Stimulated activated CD8-positive, alpha-beta memory T cell treated with anti-CD3 and anti-CD28 coated beads, Interleukin-2, amount 100 ng/mL, for 1 hour (primary cell): ENCODE measurements at places on chromosomes 2 and 18.

DNA sequence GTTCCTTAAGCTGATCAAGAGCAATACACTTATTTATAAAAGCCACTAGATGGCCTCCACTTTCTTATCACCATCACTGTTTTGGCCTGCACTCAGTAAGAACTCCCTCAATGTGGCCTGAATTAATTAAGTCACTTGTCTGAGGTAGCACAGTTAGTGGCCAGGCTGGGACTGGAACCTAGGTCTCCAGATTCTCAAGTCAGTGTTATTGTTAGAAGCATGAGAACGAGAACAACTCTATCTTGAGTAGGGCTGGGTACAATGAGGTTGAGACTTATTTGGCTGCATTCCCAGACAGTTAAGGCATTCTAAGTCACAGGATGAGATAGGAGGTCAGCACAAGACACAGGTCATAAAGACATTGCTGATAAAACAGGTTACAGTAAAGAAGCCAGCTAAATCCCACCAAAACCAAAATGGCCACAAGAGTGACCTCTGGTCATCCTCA, 115.8 kb downstream of the SS18 start:
- no peak for DNase-seq

DNA sequence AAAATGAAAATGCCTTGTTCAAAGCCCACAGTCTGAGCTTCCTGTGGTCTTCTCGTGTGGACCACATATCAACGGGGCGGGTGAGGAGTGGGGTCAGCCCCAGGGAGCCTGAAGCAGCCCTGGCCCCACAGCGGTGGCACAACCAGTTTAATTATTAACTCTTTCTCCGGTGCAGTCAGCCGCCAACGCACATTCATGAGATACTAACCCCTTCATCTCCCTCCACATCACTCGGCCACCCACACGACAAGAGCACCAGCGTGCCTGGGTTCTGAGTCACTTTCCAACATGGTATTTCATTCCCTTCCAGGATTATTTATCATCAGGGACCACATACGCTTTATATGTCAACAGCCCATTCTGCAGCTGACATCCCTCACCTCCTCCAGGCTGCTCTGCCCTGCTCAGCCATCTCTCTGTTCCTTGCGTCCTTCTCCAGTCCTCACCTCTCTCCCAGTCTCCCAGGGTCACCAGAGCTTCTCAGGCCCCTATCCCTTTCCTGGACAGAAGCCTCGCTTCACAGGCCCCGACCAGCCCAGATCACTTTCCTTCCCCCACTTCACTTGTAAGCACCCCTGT, 48.0 kb upstream of the ID2 start:
- no peak for DNase-seq

DNA sequence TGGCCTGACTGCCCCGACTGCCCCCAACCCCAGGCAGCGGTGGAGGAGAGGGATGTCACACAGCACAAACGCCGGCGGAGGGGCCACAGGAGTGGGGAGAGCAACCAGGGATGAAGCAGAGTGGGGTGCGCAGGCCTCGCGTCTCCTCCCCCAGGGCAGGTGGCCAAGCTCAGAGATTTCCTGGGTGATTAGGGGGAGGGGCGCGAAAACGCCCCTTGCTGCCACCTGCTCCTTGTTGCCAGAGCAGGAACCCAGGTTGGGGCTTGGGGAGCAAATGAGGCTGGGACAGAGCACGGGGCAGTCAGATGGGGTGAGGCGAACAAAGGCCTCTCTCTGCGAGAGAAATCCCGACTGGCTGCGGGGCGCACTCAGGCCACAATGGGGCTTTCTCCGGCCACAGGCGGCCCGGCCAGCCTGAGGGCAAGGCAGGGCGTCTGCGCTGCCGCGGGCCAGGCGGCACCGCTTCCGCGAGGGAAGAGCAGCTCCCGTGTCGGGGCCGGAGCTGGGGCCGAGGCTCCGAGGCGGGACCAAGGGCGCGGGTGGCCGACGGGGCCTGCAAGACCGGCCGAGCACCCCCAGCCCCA, 11.5 kb downstream of the TEX44 start:
- no peak for DNase-seq

DNA sequence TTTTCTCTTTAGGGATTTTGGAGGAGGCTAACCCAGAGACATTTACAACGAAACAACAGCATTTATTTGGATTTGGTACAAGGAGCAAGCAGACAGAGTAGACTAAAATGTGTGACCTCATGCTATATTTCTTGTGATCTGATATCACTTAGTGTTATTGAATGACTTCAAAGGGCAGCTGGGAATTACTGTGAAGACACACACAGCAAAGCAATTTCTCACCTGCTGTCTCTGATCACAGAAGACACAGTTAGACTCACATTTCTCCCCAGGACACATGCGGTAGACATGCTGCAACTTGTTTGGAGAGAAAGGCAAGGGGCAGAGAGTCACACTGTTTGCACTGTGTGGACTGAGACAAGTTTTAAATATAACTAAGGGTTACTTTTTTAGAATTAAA, 67.5 kb downstream of the LTBP1 start:
- DNase-seq: no peak

- no peak for DNase-seq
These were observed 128.6 kb upstream of the KCNH7 start for GRCh38 chr2:162967147-162967546.

- no peak for DNase-seq
These were observed 53.2 kb upstream of the SH3BP4 start for GRCh38 chr2:234898534-234899053.

- DNase-seq: no peak
These were observed 1283.0 kb upstream of the CDH2 start for GRCh38 chr18:29459972-29460371.

GRCh38 chr18:49168281-49168985, 217.7 kb upstream of the SMAD7 start:
- no peak for DNase-seq

DNA sequence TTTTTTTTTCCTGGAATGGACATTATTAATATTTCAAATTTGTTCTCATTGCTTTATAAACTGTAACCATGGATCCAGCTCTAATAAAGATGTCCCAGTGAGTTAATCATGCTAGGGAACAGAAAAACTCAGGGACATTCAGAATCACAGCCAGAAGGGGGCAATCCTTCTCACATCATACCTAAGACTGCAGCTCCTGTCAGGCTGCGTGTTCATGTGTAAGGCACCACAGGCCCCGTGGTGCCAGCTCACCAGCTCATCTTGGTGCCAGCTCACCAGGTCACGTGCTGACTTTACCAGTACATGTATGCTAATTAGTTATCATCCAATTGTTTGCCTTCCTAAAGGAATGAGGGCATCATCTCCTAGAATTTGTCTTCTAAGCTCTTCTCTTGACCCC, 84.7 kb upstream of the NEDD4L start:
- DNase-seq: no peak

DNA sequence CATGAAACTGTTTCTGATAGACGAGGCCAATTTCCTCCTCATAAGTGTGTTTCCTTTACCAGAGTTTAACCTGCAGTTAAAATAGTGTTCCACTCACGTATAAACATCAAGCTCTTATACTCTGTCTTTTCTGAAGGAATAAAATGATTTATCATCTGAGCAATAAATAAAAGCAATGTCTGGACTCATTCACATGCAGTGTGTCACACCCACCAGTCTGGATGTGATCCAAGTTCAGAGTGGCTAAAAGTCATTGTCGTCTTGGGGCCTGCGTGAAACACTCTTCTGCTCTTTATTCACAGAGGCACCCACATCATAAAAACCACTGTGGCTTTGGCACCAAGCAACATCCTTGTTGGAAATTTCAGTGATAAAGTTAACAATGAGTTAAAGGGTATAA, 19.5 kb upstream of the SLC9A4 start:
- no peak for DNase-seq

DNA sequence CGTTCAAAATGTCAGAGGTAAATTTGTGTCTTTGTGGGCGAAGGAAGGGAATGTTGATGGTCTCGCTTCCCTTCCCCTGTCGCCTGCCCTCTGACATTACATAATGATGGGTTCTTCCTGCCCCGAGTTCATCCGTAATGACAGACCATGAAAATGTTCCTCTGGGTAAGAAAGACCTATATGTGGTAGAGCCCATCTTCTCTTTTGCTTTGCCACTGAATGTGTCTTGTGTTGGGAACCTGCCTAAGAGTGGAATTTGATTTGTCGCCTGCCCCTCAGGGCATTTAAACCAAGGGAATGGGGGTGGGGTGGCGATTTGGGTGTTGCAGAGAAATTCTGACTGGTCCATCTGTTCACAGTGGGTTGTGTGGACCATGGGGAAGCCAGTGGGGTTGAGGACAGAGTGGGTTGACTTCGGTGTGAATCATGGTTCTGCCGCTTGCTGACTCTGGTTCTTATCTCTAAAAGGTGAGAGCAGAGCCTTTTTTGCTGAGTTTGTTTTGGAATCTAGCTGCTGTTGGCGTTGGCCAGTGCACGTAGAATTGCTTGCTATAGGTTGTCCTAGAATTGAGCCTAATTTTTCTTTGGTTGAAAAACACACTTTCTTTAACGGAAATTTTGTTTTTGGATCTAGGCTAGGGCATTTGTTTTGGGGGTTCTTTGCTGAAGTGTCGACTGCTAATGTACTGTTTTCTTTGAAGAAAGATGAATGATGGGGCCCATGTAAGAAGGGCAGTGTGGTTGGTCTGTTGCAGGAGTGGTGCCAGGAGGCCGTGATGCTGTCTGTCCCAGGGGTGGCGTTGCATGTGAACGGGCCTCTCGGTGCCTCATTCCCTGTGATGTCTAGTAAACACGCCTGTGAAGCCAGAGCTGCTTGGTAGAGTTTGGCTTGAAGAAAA, 1.3 kb downstream of the INPP4A start:
- no peak for DNase-seq

GRCh38 chr2:101012706-101013181, 10.7 kb downstream of the RPL31 start:
- no peak for DNase-seq

DNA sequence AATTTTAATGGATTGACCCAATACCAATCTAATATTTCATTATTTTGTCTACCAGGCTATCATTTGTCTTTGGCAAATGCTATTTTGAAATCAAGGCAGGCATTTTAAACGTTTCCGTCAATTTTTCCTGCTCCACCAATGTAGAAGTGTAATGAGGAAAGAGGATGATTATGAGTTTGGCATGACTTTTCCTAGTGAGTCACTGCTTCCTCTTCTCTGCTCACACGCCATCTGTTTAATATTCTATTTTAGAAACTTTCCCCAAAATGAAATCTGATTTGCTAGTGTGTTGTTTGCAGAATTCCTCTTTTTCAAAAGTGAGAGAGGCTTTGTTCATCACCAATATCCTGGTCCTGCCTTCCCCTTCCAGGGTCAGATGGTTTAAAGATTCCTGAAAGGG, 42.5 kb upstream of the PID1 start:
- DNase-seq: no peak

DNA sequence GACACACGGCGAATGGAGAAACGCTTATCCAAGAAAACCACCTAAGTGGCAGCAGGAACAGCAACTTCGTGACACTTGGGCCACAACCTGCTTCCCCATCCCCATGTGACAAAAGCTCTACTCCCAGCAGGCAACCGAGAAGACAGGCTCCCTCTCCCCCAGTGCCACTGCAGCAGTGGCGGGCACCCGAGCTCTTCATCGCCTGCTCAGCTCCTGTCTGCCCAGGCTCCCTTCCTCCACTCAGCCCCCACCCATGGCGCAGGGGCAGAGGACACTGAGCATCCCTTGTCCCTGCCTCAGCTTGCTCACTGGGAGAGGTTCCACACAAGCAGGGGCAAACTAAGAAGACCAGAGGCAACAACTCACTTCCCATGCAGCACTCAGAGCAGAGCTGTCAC, 22.9 kb downstream of the SLC66A2 start:
- no peak for DNase-seq

- no peak for DNase-seq
These were observed 18.7 kb downstream of the NBEAL1 start for GRCh38 chr2:203033395-203033794.

DNA sequence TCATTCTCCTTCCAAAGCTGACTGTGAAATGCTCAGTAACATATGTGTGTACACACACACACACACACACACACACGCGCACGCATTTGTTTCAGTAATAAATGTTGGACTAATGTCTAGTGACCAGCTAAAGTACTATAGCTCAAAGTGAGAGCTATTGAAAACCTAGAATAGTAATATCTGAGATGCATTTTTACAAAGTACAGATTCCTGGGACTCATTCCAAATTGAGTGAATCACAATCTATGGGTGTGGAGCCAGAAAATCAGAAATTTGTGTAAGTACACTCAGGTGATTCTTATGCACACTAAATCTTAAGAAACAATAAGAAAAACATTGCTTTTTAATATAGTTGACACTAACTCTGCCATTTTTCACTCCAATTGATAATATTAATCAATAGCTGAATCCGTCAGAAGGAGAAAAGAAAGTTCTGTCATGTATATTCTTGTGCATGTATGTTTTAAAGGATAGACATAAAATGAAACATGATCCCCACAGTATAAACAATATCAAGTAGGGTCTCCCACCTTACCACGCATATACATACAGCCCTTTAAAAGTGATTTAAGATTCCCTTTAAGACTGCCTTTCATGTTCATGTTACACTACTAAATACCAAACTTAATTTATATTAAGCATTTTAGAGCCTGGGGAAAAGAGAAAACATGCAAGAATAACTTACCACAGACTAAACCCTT, 123.5 kb downstream of the ATAD2B start:
- no peak for DNase-seq

GRCh38 chr2:67514515-67514914, 117.4 kb downstream of the ETAA1 start:
- DNase-seq: no peak

- DNase-seq: no peak
These were observed 8.0 kb downstream of the TNS1 start for GRCh38 chr2:217994776-217995274.

DNA sequence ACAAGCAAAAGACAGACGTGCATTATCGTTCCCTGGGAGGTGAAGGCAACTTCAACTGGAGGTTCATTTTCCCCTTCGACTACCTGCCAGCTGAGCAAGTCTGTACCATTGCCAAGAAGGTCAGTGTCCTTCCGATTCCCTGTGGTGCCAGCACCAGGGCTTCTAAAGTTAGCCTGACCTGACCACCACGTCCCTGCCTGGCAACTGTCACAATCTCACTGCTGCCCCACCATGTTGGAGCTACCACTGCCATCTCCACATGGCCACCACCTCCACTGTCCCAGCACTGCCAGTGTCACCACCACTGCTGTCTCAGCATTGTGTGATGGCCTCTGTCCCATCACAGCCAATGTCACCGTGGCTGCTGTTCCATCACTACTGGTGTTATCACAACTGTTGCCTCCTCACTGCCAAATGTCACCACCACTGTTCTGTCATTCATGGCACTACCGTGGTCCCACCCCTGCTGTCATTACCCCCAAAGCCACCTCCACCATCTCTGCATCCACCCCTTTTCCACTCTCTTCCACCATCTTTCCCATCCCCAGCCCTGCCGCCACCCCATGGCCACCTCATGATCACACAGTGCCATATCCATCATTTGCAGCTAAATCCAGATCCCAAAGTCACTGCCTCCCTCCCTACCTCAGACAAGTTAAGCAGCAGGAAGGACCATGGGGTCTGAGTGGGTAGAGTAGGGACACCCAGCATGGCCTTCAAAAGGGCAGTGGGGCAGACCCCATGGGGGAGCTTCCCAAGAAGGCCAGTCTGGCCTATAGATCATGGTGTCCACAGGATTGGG, 216.5 kb downstream of the DYSF start:
- DNase-seq: no peak

GRCh38 chr2:187862715-187863114, 308.5 kb upstream of the TFPI start:
- DNase-seq: no peak
